ENCODE measurements at places on chromosomes 1 and 21.

GRCh38 chr1:231774719-231775335 is 148.2 kb downstream of the DISC1 start:
- no peak for DNase-seq

GRCh38 chr1:24374891-24375786 is 38.4 kb downstream of the STPG1 start:
- DNase-seq = no peak

DNA sequence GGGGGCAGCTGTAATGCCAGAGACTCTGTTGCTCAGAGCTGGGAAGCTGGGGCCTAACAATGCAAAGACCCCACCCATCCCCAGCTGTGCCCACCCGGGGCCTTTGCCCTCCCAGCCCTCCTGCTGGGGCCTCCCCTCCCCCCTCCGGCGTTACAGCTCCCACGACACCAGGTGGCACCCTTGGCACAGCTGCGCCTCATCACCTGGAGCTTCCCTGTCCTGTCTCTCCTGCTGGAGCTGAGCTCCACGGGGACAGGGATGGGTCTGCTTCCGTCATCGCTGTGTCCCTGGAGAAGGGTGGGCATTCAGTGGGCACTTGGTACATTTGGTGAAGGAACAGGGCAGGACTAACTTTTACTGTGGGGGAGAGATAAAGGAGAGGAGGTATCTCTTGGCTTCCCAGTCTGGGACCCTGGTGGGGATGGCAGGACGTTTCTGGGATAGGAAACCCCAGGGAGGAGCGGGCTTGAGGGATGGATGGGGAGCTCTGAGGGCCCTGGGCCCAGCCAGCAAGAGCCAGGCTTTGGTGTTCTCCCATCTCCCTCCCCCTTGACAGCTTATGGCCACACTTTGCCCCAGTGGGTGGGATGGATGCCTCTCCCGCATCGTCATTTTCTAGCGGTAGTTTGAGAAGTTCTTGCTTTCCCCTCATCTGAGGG is 453.2 kb downstream of the PTPRU start:
- no peak for DNase-seq

DNA sequence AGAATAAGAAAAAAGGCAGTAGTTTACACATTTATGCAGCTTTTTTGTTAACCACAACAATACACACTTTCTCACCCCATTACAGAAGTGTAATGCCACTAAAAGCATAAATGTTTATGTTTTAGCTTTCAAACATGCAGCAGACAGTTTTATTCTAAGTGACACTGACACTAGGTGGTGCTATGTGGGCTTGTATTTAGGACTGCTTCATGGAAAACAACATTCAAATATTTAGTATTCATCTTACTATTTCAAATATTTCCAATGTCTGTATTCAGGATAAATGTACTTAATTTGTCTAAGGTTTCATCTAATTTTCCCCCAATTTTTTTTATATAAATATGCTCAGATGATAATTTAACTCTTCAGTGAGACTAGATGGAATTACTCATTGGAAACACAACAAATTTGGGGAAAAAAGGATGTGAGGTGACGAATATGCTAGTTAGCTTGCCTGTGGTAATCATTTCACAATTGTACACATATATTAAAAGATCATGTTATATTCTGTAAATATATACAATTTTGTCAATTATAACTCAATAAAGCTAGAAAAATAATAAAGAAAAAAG is 71.4 kb downstream of the USP1 start:
- DNase-seq = peak; percentile 23

- DNase-seq = no peak
Measured at GRCh38 chr1:111582644-111583618, 36.7 kb upstream of the RAP1A start.

DNA sequence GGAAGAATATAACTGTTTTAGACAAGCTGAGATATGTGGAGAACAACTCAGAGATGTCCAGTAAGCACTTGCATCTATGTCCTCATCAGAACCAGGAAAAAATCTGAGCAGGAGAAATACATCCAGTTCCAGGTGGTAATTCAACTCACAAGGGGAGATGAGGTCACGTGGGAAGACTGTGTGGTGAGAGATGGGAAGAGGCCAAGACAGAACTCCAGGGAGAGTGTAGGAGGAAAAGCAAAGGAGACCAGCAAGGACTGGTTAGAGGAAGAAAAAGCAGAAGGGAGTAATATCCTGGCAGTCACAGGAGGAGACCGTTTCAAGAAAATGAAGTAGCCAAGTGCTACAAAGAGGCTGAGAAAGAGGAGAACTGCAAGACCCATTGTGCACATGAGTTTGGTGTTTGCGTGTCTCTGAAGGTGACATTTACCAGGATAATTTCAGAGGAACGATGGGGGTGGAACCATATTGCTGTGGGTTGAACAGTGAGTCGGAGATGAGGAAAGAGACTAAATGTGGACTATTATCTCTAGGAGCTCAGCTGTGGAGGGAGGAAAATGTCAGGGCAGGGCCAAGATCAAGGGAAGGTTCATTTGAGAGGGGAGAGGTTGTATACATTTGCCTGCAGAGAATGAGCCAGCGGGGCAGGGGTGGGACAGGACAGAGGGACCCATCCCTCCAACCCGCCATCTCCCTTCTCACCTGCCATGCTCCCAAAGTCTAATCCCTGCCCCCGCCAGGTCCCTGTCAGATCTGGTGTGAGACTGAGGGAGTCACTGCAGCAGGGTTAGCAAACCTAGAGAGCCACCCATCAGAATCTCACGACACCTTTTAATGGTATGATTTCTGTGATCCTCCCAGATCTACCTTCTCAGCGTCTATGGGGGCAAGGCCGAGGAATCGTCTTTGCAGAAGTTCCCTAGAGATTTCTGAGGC is 24.9 kb downstream of the SUSD4 start:
- no peak for DNase-seq

DNA sequence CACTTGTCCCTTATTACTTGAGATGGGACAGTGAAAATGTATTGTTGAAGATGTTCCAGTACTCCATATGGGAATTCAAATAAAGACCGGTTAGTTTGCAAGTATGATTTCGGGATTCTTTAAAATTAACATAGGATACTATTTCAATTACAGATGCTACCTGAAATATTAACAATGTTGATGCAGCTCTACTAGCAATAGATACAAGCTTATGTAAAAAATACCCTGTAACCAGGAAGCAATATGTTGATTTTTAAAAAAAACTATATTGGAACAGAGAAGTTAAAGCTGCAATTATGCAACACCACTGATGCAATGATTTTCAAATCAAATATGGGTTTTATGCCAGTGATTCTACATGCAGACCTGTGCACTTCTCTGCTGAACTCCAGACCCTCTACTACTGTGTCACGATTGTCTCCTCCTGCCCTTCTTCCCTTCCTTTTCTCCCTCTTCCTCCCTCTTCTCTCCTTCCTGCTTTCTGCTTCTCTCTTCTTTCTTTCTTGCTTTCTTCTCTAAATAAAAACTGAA is 179.2 kb downstream of the ATP6V1G3 start:
- no peak for DNase-seq

GRCh38 chr1:94754570-94754969 is 65.6 kb upstream of the SLC44A3 start:
- no peak for DNase-seq

DNA sequence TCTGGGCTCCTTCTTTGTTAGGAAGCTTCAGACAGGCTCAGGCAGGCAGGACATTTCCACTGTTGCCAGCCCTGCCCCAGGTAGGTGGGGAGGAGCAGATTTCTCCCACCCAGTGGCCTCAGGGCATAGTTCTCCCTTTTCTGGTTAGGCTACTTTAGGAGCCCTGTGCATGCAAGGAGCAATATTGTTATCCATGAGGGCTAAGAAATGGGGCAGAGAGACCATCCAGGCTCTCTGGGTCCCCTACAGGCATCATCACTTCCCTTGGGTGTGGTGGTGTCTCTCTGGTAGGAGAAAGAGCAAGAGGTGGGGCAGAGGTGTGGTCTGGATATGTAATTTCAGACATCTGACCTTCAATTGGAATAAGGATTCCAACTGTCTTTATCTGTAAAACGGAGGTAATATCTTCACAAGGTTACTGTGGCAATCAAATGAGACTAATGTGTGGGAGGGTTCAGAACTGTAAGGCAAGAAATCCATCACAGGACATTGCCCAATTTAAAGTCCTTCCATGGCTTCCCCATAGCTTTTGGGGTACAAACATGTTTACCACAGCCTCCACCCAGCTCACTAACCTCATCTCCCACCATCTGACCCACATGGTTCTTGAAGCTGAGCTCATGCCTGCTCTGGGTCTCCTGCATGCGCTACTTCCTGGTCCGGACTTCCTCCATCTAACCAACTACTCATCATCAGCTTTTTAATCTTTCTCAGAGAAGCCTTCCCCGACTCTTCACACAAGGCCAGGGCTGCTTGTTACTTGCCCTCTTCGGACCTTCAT is 26.1 kb downstream of the PCAT6 start:
- no peak for DNase-seq

DNA sequence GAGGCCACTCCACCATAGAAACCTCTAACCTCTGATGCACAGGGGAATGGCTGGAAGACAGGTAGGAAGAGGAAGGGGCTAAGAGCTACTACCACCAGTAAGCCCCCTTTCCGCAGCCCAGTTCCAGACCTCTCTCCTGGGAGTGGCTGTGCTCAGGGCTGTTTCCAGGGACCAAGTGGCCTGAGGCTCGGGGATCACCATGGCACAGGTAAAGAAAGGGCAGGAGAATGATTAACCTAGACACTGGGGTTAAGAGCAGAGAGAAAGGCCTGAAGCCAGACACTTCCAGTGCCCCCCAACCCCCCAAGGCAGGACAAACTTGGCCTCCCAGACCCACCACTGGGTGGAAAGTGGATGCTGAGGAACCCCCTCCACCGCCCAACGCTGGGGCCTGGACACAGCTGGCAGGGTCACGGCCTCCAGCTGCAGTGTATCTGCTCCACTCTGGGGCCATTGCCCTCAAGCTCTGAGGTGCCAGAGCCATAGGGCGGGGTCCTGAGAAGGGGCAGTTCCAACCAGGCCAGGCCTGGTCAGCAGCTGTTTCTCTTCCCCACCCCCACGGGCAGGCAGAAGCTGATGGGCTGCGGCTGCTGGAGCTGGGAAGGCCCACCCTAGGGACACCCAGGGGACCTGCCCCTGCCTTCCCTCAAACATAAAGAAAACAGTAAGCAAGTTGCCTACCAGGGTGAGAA is 2.6 kb downstream of the TAGLN2 start:
- no peak for DNase-seq

- DNase-seq = peak; percentile 36
Measured at GRCh38 chr1:27816921-27817630, 13.5 kb upstream of the PPP1R8 start.

GRCh38 chr1:147292012-147292411 is 49.5 kb downstream of the CHD1L start:
- DNase-seq = peak; percentile 46

DNA sequence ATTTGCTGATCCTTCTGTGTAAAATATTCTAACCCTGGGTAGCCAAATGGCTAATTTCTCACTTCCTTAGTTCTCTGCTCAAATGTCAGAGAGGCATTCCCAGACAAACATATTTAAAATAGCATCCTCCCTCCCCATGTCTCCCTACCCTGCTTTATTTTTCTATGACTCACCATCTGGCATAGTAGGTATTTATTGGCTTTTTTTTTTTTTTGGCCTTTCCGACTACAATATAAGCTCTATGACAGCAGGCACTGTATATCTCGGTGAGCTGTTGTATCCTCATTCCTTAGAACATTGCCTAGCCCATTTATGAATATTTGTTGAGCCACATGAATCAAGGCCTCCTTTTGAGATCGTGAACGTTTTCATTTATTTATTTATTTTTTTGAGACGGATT is 1.5 kb upstream of the NEK7 start:
- peak; percentile 63 for DNase-seq

- no peak for DNase-seq
Measured at GRCh38 chr1:25727088-25727487, 72.9 kb upstream of the SELENON start.

DNA sequence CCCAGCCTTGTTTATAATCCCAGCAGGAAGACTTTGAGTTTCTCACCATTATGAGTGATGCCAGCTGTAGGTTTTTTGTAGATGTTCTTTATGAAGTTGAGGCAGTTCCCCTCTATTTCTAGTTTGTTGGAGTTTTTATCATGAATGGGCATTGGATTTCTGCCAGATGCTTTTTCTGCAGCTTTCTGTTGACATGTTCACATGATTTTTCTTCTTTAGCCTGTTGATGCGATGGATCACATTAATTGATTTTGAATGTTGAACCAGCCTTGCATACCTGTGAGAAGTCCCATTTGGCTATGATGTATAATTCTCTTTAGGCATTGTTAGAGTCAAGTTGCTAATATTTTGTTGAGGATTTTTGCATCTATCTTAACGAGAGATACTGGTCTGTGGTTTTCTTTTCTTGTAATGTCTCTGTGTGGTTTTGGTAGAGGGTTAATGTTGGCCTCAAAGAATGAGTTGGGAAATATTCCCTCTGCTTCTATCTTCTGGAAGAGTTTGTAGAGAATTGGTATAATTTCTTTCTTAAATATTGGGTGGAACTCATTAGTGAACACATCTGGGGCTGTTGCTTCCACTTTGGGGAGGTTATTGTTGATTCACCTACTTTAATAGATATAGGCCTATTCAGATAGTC is 33.2 kb downstream of the ZBTB40 start:
- DNase-seq = no peak

- no peak for DNase-seq
Measured at GRCh38 chr1:85172684-85173337, 28.0 kb downstream of the SYDE2 start.

All from fibroblast of skin of left quadriceps (primary cell).